ENCODE measurements at places on chromosomes 2 and 18.

DNA sequence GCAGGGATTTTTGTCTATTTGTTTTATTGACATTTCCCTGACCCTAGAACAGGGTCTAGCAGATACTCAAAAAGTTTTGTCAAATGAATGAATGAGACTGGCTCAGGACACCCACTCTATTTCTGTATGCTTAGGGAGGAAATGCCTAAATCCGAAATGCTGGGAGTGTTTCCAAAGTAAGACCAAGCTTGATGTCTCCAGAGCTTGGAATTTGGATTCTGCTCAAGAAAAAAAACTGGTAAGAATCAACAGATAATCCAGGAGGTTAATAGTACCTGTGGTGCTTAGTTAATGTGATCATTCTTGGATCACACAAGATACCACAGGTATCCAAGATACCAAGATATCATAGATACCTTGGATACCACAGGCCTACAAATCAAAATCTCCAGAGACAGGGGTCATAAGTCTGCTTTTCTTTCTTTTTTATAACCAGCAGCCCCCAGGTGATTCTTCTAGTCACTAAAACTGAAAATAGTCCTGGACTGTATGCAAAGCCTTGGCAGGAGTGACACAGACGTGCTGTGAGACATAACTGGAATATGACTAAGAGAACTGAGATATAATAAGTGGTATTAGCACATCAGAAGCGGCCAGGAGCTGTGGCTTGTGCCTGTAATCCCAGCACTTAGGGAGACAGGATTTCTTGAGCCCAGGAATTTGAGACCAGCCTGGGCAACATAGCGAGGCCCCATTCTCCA lies 39.9 kb upstream of the SP3 start:
- no peak for DNase-seq

- no peak for DNase-seq
These were observed 114.9 kb downstream of the GALNT13 start for GRCh38 chr2:153986488-153987229.

GRCh38 chr2:220071696-220072095 lies 444.3 kb downstream of the SLC4A3 start:
- no peak for DNase-seq

GRCh38 chr2:18167871-18168270 lies 289.4 kb downstream of the KCNS3 start:
- DNase-seq: no peak

- DNase-seq: no peak
These were observed 265.3 kb upstream of the STON1 start for GRCh38 chr2:48264627-48265026.

DNA sequence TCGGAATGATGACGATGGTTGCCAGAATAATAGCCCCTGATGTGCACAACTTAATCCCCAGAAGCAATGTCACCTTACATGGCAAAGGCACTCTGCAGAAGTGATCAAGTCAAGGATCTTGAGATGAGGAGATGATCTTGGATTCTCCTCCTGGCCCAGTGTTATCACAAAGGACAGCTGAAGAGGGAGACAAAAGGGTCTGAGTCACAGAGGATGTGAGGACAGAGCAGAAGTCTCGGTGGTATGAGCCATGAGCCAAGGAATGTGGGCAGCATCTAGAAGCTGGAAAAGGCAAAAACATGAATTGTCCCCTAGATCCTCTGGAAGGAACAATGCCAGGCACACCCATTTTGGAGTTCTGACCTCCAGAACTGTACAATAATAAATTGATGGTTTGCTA lies 358.5 kb downstream of the MYCN start:
- no peak for DNase-seq

GRCh38 chr2:236337465-236338325 lies 73.5 kb upstream of the ASB18 start:
- no peak for DNase-seq

- no peak for DNase-seq
These were observed 178.0 kb downstream of the PDE11A start for GRCh38 chr2:177894546-177894945.

DNA sequence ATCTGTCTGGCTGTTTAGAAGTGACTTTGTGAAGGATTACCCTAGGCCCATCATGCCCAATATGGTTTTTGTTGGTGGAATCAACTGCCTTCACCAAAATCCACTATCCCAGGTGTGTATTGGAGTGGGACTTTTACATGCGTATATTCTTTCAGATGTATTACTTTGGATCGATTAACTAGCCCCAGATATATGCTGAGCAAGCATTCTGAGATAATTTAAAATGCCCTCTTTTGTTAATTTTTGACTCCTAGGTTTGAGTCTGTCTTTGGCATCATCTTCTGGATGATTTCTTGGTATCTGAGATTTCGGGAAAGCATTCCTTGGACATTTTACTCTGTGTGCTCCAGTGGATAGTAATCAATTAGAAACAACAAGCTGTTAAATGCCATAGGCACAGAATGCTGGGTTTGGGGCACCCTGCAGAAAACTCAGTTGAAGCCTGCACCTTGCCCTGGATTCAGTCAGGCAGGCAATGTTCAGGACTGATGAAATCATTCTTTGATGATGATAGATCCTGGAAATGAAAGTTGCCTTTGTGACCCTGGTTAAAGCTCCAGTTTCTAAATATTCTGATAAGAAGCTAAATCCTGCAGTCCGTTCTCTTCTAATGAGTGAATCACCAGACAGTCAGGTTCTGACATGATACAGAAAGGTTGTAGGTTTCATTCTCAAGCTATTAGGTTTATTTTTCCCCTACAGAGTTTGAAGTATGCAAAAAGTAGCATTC lies 1.1 kb downstream of the UGT1A1 start:
- no peak for DNase-seq

DNA sequence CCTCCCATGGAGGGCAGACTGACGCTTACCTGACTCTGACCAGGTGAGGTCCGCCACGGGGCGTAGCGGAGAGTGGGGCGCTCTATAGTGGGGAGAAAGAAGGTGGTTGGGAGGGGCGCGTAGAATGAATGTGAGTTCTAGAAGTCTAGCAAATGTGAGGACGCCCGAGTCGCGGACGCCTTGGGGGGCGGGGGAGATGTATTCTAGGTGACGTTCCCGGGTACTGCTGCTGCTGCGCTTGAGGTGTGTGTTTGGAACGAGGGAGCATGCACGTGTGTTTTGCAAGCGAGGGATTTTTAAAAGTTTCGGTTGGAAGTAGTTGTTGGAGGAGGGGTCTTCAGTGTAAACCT lies 758 bp downstream of the RIF1 start:
- no peak for DNase-seq

- no peak for DNase-seq
These were observed 13.1 kb upstream of the ALPG start for GRCh38 chr2:232393556-232393955.

DNA sequence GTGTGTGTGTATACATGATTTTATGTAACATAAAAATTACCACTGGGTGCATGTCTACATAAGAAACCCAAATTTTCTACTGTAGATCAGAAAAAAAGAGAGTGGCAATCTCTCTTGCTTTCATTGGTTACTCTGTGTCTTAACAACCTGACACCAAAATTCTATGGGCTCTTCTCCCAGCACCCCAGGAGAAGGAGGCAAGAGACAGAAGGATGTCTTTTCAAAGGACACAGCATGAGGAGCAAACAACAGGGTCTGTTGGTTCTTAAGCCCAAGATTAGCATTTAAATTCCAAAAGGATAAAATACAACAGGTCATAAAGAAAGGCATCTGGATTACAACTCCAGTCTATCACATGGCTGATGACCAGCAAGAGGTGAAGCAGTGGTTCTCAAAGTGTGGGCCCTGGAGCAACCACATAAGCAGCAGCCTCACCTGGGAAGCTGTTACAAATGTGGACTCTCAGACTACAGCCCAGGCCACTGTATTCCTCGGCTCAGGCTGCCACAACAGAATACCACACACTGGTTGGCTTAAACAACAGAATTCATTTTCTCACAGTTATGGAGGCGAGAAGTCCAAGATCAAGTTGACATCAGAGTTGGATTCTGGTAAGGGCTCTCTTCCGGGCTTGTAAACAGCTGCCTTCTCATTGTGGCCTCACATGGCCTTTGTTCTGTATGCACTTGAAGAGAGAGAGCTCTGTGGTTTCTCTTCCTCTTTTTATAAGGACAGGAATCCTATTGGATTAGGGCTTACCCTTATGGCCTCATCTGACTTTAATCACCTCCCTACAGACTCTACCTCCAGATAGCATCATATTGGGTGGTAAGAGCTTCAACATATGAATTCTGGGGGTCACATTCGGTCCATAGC lies 79.8 kb upstream of the RNF152 start:
- no peak for DNase-seq

- no peak for DNase-seq
These were observed 102.9 kb downstream of the TSN start for GRCh38 chr2:121858369-121858768.

GRCh38 chr18:77896586-77897252 lies 647.1 kb downstream of the GALR1 start:
- no peak for DNase-seq

GRCh38 chr2:161077367-161078210 lies 82.6 kb upstream of the TANK start:
- no peak for DNase-seq

GRCh38 chr18:52288403-52289004 lies 51.5 kb upstream of the DCC start:
- no peak for DNase-seq

GRCh38 chr18:2223849-2224248 lies 347.5 kb downstream of the METTL4 start:
- no peak for DNase-seq

GRCh38 chr2:54457323-54458023 lies 1.3 kb downstream of the SPTBN1 start:
- peak; percentile 73 for DNase-seq

- no peak for DNase-seq
These were observed 44.1 kb downstream of the MTHFD2 start for GRCh38 chr2:74242354-74243071.

DNA sequence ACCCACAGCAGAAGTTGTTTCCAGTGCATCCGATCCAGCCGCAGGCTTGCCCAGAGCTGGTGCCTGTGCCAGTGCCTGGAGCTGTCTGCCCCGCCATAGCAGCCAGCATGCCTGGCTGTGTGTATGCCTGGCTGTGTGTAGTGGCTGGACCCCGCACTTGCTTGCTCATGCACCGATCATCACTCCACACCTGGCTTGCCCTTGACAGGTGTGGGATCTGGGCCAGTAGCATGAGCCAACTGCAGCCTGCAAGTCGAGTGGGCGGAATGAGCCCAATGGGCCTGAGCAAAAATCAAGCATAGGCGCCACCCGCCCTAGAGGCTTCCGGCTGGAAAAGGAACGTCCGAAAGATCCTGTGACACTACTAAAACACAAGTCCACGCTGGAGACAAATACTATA lies 74.5 kb downstream of the EPB41L3 start:
- no peak for DNase-seq

DNA sequence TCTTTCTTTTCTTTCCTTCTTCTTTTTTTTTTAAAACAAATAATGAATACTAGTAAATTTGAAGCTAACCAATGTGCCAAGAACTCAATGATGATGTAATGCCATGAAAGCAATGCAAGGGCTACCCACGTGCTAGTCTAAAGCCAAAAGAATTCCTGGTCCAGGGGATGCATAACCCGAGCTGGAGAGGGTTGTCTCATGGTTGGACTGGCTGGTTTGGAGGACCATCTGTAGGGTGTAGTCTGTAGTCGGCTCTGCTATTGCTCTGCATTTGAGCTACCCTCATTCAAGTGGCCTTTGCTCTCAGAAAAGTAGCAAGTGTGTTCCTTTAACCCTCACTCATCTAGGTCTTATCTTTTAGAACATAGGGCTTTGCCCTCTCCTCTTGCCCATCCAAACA lies 469.6 kb upstream of the CELF4 start:
- DNase-seq: no peak

DNA sequence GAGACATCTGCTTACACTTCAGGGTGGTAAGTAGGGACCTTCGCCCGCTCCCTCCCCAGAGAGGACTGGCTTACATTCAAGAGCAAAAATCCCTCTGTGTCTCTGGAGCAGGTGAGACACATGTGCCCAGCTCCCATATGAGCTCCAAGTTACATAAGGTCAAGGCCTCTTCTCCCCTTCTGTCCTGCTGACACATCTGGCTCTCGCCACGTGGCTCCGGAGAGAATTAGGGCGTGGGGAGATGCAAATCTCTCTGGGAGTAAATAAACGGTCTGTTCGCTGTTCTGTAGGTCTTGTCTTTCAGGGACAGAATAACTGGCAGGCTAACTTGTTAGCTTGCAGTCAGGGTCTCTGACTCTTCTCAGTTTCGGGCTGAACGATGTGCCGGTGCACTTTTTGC lies 16.2 kb downstream of the MRO start:
- DNase-seq: no peak

GRCh38 chr18:3498698-3499471 lies 48.9 kb downstream of the TGIF1 start:
- peak; percentile 69 for DNase-seq

DNA sequence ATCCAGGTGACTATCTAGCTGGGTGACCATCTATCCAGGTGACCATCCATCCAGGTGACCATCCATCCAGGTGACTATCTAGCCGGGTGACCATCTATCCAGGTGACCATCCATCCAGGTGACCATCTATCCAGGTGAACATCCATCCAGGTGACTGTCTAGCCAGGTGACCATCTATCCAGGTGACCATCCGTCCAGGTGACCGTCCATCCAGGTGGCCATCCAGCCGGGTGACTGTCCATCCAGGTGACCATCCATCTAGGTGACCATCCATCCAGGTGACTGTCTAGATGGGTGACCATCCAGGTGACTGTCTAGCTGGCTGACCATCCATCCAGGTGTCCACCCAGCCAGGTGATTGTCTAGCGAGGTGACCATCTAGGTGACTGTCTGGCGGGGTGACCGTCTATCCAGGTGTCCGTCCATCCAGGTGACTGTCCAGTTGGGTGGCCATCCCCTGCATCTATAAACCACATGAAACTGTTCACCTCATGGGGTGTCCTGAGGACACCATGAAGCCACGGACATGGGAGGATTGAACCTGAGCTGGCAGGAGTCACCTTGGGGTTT lies 305.3 kb downstream of the NDUFA10 start:
- DNase-seq: peak; percentile 65

- no peak for DNase-seq
These were observed 20.4 kb upstream of the CCL20 start for GRCh38 chr2:227793148-227793712.

DNA sequence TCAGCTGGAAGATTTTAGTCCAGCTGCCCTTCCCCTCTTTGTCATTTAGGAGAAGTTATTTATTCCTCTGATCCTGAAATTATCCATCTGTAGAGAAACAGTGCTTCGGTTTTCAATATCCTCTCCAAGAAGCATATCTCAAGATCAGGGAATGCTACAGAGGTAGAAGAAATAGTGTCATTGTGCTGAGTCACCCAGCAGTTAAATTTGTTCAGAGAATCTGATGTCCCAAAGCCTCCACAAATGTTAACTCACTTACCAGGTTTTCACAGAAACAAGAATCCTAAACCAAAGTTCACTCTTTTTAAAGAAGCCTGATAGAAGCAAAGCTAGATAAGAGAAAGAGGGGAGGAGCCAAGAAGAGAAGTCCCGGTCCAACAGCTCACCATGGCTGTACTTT lies 480.7 kb upstream of the GYPC start:
- DNase-seq: no peak

DNA sequence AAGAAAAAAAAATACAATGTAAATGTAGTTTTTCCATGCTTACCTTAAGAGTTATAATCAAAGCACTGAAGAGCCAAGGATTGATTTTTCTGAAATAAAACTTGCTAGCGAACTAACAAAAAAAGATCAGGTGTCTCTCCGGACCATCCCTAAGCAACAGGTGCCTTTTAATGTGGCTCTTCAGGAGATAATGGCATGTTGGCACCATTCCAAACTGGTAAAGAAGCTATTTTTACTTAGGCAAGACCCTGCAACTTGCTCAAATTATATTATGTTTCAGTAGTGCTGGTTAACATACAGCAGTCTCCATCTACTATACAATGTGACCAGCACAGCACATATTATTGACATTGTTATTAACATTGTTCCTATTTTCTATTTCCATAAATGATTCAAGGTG lies 2.3 kb upstream of the GCC2 start:
- no peak for DNase-seq
